ENCODE measurements at places on chromosomes 4 and X.

GRCh38 chr4:111501946-111502345 lies 643.3 kb upstream of the FAM241A start:
- no peak overlapping the region for H3K27ac ChIP-seq
- no peaks in the 10 kb centered on the region for H3K27me3 ChIP-seq
- no peaks in the 10 kb centered on the region for H3K4me1 ChIP-seq
- no peaks in the 10 kb centered on the region for H3K36me3 ChIP-seq

DNA sequence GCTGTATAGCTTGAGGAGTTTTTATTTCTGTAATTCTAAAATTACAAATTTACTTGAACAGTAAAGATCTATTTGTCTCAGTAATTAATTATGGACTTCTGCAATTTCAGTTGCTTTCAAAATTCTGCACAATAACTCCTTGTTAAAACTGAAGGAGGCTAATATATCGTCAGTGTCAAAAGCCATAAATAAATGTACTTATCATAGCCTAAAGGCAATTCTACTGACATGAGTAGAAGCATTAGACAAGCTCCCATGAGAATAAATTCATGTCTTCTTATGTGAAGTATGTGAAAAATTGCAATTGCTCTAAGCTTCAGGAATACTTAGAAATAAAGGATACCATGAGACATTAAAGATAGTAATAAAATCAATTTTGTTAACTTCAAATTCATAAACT lies 381.2 kb upstream of the PCDH10 start:
- no peak for DNase-seq
- H3K36me3 ChIP-seq, result no peaks in the 10 kb centered on the region
- H3K4me3 ChIP-seq, result no peak overlapping the region
- no peaks in the 10 kb centered on the region for H3K4me1 ChIP-seq

DNA sequence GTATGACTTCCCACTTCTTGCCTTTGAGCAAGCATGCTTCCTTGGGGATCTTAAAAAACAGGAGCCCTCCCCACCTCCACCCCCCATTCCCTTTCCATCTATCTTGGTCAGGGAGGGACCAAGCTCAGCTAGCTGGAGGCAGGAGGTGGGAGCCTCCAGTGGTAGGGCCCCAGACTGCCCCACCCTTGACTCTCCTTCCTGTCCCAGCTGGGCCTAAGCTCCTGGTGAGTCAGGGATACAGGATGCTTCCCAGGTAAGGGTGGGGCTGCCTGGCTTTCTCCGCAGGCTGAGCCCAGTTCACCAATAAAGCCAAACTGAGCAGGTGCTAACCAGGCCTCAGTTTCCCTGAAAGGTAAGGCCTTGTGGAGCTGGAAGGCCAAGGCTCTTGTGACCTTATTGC lies 15.2 kb downstream of the EFNB1 start:
- H3K4me3 ChIP-seq, result no peak overlapping the region
- H3K4me1 ChIP-seq, result peaks cover 30% of the 10 kb centered on the region
- no peaks in the 10 kb centered on the region for H3K27me3 ChIP-seq
- no peak for DNase-seq
- peaks cover 31% of the 10 kb centered on the region for H3K36me3 ChIP-seq

DNA sequence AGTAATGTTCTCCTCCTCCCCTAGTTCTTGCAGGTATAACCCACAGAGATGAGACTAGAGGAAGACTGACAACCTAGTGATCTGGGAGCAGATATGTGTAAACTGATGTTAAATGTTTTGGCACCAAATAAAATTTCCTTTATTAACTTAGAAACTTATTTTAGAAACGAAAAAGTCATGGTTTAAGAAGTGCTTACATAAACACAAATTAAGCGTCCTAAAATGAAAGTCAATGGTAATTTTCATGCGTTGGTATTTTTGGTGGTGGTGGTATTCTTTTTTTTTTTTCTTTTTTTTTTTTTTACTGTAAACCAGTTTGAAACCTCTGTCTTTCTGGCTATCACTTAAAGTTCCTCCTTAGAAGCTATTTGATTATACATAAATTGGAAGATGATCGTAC lies 1438.1 kb upstream of the TENM3 start:
- H3K4me3 ChIP-seq, result no peak overlapping the region
- no peaks in the 10 kb centered on the region for H3K4me1 ChIP-seq
- DNase-seq, result no peak
- no peak overlapping the region for H3K27ac ChIP-seq
- no peaks in the 10 kb centered on the region for H3K36me3 ChIP-seq

DNA sequence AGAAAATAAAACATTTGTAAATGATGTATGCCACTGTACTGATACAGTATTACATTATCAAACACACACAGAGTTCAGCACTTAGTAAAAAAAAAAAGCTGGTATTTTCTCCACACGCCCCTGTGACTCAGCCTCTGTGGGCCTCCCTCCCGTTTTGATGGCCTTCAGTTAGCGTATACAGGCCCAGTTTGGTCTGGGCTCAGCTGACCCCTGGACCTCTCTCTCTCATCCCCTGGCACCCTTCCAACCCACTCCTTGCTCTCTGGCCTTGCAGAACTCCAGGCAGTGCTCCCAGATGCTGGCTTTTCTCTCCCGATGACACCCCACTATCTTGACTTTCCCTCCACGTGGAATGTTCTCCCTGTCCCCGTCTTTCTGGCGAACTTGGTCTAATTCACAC lies 89.0 kb upstream of the LIMCH1 start:
- no peak overlapping the region for H3K27ac ChIP-seq
- no peaks in the 10 kb centered on the region for H3K36me3 ChIP-seq
- peak; percentile 32 for DNase-seq
- H3K4me1 ChIP-seq, result peaks cover under 1% of the 10 kb centered on the region
- H3K27me3 ChIP-seq, result no peaks in the 10 kb centered on the region
- no peak overlapping the region for H3K4me3 ChIP-seq

DNA sequence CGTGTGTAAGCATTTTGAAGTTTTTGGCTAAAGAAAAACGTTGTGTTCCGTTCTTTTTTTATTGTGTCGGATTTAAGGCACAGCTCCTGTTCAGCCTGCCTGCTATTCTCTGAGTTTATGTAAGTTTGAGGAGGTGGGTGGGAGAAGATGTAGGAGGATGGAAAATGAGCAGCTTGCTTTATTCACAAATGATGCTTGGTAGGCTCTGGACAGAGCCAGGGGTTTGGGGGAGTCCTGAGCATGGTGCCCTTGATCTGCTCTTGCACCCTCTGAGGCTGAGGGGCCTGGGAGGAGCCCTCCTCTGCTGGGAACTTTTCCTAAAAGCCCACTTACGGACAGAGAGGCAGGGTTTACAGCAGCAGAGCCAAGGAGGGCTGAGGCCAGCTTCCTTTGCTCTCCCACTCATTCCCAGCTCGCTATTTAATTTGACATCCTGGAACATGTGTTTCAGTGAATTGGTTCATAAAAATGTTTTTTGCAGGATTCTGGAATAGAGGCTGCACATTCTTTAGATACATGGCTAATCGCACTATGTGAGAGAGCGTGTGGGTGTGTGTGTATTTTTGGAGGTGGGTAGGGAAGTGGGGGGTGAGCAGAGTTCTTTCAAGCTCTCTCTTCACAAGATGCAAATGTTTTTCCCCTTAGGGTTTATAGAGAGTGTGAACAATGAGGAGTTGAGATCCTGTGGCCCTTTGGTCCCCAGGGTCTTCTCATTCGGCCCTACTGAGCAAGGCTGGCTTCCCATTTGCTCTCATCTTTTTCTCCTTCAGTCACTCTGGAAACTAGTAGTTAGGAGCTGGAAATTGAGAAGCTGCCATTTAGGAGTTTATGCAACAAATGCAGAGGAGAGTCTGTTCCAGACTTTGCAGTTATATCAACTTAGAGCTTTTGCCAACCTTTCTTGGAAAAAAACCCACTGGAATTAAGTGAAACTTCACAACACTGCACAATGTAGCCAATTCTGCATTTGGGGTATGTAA lies 32.1 kb downstream of the TMEM131L start:
- no peaks in the 10 kb centered on the region for H3K27me3 ChIP-seq
- DNase-seq, result peak; percentile 75
- peaks cover 69% of the 10 kb centered on the region for H3K4me1 ChIP-seq
- H3K4me3 ChIP-seq, result no peak overlapping the region
- H3K36me3 ChIP-seq, result no peaks in the 10 kb centered on the region

DNA sequence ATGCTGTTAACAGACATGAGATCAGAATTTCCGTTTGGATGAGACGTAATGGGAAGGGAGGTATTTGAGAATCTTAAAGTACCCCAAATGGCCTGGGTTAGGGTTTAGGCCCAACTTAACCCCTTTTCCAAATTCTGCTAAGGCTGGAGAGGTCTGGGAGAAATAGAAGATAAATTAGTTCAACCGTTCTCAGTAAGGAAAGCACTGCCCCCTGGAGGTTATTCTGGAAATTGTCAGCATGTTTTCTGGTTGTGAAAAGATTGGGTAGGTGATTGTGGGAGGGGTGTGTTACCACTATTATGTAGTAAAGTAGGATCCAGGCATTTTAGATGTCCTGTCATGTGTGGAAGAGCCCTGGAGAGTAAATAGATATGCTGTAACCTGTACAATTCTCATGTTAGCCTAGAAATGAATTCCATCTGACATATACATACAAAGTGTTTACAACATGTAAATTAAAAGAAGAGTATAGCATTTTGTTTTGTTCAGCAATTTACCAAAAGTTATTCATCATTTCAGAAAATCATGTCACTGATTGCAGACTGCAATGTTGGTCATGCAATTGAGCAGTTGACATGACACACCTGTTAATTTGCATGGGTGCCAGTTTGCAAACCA lies 26.8 kb upstream of the GRXCR1 start:
- no peak overlapping the region for H3K4me3 ChIP-seq
- no peaks in the 10 kb centered on the region for H3K4me1 ChIP-seq
- no peak overlapping the region for H3K27ac ChIP-seq
- DNase-seq, result peak; percentile 54
